ENCODE measurements at places on chromosomes 2 and 18.

DNA sequence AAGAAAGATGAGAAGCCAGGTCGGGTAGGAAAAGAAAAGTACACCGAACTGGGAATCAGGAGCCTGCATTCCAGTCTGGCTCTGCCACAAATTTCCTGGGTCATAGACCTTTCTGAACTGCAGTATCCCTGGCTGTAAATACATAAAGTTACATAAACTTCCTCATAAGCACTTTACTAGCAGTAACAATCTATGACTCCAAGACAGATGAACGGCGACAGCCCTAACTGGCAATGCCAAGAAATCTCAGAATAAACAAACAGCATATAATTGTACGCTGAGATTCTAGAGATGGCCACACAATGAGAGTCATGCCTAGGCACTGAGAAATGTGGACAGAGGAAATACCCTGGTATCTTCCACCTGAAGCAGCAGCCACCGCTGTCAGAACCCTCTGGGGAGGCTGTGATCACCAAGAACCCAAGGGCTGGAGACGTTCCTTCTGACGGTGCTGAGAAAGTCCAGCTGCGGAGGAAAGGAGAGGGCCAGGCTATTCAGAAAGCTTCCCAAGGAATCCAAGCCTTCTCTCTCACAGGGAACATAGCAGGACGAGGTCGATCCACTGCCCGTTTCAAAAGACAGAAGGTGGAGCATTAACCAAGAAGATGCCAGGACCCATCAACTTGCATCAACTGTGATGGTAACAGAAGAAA, 89.3 kb upstream of the SLC66A3 start:
- DNase-seq: no peak

DNA sequence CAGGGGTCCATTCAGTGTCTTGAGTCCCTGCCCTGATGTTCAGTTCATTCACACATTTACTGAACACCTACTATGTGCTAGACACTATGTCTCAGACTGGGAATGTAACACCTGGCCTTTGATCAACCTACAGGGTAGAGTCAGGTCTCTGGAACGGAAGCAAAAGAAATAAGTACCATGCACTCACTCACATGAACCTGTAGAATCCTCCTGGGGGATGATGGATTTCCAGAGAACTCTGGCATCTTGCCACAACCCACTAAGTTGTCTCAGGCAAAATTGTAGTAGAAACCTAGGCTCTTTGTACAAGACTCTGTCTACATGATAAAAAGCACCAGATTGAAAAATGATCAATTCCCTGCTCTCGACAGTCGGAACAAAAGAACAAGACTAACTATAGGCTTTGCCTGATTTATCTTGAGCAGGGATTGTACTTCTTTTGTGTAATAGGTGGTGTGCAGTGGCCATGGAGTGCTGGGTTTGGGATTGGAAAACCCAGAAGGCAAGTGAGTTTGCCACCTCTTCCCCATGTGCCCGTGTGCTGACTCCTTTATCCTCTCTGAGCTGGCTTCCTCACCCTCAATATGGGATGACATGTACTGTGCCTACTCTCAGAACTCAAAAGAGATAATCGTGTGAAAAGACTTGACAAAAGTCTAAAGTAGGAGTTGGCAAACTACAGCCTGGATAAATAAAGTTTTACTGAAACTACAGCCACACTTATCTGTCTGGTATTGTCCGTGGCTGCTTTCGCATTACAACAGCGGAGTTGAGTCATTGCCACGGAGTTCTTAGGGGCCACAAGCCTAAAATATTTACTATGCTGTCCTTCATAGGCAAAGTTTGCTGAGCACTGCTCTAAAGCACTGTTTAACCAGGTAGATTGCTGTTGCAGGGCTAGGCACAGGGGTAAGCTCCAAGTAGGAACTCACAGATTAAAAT, 4.4 kb downstream of the CAPN14 start:
- no peak for DNase-seq

GRCh38 chr2:144466637-144467036, 53.3 kb downstream of the ZEB2 start:
- no peak for DNase-seq

DNA sequence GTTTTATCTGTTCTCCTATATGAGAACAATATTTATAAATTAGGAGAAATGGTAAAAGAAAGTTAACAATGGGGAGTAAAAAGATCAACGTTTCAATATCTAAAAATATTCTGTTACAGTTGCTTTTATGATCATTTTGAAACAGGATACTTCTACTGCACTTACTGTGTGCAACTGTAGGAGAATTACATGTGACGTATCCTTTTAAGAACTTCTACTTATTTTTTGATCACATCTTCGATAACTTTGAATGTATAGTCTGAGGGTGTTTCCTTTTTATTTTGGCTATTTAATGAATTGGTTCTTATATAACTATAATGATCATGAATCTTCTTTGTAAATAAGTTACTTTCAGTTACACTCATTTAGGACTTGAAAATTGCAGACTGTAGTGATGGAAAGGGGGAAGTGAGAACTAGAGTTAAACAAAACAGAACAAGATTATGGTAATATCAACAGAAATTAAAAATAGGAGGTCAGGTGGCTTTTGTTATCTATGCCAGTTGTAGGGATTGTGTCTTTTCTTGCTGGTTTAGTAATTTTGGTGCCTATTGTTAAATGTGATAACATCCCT, 109.9 kb downstream of the MSTN start:
- no peak for DNase-seq

- no peak for DNase-seq
These were observed 96.2 kb upstream of the DLX2 start for GRCh38 chr2:172198908-172199307.

DNA sequence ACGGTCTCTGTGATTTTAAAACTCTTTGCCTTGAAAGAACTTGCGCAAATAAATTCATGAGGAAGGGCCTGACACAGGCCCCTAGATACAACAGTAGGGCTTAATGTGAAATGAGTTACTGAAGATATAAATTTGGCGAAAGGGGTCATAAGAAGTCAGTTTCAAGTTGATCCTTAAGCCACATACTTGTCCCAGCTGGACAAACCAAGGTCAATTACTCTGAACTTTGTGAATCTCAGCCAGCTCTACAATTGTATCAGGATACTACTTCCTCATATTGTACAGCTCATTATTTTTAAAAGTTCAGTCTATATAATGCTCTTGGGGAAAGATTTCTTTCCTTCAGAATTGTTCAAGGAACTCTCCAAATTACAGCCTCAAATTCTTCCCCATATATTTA, 432.8 kb downstream of the METTL4 start:
- no peak for DNase-seq

- no peak for DNase-seq
These were observed 37.2 kb downstream of the PTPRM start for GRCh38 chr18:7604361-7604760.

DNA sequence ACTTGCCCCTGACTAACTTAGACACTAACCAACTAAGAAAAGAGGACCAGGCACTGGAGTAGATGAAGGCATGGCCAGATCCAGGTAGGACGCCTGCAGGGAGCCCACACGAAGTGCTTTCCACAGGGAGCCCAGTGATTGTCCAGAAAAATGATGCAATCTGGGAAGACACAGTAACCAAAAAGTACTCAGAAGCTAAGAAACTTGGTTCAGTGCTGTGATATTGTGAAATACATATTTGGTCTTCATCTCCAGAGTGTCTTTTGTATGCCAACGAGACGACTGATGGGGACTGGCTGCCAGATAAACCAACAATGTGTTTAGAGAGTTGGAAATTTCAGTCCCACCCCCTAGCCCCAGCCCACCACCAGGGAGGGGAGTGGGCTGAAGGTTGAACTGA, 135.0 kb downstream of the SP3 start:
- DNase-seq: no peak

- DNase-seq: no peak
These were observed 21.5 kb downstream of the GCA start for GRCh38 chr2:162365392-162365791.

DNA sequence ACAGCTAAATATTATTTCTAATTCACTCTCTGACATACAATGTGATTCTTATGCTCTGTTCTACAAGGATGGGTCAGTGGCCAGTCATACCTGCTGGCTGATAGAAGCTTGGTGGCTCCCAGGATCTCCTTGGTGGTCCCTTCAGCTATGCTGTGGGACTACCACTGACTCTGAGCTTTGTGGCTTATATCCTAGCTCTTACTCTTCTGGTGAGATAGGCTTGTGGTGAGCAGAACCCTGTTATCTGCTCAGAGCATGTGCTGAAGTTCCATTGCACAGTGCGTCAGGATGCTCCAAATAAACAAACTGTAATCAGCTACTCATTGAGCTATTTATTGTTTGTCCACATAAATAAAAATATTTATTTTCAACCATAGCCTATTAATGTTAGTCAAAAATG, 51.7 kb downstream of the MFSD6 start:
- no peak for DNase-seq

- no peak for DNase-seq
These were observed 59.4 kb upstream of the MSTN start for GRCh38 chr2:190121971-190122370.

GRCh38 chr2:22449696-22450095, 935.3 kb upstream of the KLHL29 start:
- DNase-seq: no peak

DNA sequence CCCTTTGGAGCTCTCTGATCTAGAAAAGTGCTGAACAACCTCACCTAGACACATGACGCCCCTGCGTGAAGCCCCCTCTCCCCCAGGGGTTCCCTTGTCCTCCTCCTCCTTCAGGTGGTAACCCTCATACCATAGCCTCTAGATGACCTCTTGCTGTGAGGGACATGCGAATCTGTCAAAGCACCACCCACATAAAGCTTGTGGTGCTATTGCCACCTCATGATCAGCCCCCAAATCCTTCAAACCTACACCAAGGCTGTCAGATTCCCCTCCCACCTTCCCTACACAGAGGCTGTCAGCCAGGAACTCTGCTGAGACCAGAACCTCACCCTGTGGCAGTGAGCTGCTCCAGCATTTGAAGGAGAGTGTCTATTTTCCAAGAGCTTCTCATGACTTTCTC, 43.1 kb upstream of the TEX51 start:
- DNase-seq: no peak

DNA sequence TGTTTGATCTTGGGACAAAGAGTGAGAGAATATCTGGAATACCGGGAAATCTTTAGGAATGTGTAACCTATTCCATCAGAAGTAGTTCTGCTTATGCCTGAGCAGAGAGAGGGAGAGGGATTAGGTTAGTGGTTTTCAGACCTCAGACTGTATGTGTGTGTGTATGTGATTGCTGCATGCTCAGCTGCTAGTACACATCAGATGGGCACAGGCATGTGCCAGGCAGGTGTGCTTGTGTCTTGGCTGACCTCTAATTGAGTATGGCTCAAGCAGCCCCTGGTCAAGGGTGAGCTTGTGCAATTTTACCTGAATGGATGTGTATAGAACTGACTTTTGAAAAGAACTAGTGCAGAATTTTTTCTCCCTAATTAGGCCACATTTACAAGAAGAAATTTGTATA, 91.2 kb downstream of the INSIG2 start:
- no peak for DNase-seq

GRCh38 chr2:214881647-214882202, 72.2 kb upstream of the BARD1 start:
- DNase-seq: no peak

- no peak for DNase-seq
These were observed 164.3 kb downstream of the ZFP36L2 start for GRCh38 chr2:43062058-43062457.

GRCh38 chr2:164565359-164565758, 55.9 kb downstream of the GRB14 start:
- no peak for DNase-seq

- no peak for DNase-seq
These were observed 66.0 kb upstream of the CCDC85A start for GRCh38 chr2:56117764-56118163.

- no peak for DNase-seq
These were observed 28.9 kb upstream of the GTF2A1L start for GRCh38 chr2:48588745-48589144.

- no peak for DNase-seq
These were observed 48.1 kb downstream of the RNF152 start for GRCh38 chr18:61844726-61845125.

DNA sequence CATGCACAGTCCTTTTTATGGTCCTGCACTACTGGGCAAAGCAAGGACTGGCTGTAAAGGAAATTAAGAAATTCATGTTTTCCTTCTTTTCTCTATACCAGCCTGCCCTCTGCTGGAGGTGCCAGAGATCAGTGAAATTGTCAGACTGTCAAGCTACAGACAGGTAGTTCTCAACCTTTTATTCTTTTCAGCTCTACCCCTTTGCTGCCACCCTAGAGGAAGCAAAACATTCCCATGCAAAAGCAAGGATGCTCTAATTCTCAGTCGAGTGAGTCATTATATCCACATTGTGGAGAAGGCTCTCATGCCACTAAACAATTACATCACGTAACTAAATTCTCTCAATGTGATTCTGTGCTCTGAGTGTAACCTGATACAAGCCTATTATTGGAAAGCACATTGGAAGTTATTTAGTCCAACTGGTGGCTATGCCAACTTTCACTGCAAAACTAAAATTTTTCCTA, 25.0 kb upstream of the RAPGEF4 start:
- peak; percentile 26 for DNase-seq

DNA sequence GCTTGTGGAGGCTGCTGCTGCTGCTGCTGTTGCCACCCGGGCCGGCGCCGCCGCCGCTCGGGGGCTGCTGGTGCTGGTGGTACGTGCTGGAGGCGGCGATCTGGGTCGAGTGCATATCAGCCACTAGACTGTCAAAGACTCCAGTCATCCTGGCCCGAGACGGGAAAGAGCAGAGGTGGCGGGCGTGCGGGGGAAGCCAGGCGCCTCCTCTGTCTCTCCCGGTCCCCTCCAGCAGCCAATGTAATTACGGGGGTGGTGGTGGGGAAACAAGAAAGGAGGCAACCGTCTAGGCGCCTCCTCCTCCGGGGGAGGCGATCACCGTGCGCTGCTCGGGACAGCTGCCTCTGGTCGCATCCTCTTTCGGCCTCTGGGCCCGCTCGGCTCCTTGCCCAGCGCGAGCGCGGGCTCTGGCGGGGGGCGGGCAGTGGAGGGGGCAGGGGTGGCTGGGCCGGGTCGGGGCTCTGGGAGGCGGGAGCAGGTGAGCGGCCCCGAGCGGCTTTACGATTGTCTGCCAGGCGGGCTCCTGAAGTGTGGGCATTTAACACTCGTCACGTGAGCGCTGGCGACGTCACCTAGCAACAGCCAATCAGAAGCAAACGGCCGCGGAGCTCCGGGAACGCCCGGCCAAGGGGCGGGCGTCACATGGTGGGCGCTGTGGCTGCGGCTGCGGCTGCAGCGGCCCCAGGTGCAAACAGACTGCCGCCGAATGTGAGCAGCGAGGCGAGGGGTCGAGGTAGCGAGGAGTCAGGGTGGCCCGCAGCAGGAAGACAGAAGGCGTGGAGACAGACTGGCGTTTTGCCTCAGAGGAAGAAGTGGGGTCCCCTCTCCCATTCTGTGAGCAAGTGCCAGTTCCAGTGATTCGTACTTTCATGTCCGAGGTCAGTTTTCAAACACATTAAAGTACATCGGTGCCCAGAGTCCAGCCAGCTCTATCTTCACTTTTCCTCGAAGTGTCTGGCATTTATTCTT, at the start of gene DLX2:
Gene DLX2 (minus strand): TSS at position 510 of the 969 bp plus-strand sequence. CDS start 362 bp downstream, at position 148.
- peak; percentile 79 for DNase-seq
